ENCODE measurements at places on chromosomes 5 and 9.

DNA sequence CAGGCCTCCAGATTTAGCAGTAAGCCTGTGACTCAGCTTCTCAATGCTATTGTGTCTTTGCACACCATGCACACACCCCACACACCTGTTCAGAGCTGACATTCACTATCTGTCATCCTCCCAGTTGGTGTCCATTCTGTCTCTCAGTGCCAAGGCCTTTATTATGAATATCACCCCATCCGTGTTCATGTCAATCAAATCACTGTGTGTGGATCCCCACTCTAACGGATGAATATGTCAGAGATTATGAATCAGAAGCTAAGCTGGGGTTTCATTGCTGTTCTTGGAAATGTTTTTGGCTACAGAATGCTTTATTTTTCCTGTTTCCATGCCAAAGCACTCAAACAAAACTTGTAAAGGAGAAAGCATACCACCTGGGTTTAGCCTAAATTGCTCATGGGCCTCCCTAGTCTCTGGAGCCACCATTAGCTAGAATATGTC, 9.4 kb upstream of the MAMDC2 start:
- no peak for DNase-seq

DNA sequence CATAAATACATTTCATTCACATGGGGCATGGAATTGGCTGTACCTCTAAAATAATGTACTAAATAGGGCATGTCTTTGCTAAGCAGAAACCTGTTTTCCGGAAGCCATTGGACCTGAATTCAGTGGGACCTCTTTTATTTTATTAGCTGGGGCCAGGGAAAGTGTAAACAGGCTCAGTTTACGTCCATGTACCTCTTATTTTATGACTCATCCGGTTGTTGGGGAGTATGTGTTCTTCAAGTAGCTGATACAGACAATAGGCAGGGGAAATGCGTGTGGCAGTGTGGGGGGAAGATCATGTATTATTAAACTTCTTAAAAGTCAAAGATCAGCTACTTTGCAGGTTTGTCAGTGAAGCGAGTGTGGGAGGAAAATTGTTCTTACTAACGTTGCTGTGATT, 1.4 kb upstream of the GDNF start:
- no peak for DNase-seq

- no peak for DNase-seq
Measured at GRCh38 chr9:130962418-130963316, 23.6 kb upstream of the FIBCD1 start.

- DNase-seq = no peak
Measured at GRCh38 chr5:167296066-167296465, 995.4 kb upstream of the WWC1 start.

DNA sequence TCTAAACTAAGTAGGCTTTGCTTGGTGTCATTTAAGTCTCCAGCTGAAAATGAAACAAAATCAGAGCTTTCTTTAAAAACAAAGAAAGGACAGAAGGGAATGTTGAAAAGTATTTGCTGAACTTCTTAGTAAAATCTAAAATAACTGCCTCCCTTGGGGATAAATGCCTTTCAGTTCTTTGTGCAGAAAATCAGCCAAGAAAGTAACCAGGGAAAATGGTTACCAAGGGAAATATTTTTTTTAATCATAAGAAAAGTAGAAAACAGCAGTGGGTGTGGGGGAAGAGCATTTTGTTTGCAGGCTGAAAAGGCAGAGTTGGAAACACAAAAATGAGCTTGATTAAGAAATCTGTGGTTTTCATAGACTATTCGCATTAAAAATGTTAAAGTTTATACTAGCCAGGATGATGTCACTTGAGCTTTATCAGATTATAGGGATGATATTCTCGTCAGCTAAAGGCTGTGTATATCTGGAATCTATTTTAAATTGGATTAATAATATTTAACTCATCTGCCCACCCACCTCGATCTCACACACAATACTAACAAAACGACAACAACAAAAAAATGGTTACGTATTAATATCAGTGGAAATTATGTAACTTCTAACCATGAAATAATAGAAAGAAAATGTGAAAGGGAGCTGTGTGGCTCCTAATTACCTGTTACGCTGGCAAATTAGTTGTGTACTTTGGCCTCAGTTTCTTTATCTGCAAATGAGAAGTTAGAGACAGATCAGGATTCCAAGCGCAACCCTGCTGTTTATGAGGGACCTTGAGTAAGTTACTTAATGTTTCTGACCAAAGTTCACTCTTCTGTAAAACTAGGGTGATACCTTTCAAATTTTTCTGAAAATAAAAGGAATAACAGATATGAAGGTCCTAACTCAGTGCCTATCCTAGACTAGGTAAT, at the start of gene ECM2:
Gene ECM2, minus strand, starts transcription at position 51 of the 911 bp plus-strand sequence. CDS start 13,124 bp downstream, outside the sequence.
- DNase-seq = no peak

GRCh38 chr9:122860319-122861142, 32.1 kb upstream of the PDCL start:
- DNase-seq = no peak

GRCh38 chr9:14221119-14221518, 92.8 kb downstream of the NFIB start:
- no peak for DNase-seq

DNA sequence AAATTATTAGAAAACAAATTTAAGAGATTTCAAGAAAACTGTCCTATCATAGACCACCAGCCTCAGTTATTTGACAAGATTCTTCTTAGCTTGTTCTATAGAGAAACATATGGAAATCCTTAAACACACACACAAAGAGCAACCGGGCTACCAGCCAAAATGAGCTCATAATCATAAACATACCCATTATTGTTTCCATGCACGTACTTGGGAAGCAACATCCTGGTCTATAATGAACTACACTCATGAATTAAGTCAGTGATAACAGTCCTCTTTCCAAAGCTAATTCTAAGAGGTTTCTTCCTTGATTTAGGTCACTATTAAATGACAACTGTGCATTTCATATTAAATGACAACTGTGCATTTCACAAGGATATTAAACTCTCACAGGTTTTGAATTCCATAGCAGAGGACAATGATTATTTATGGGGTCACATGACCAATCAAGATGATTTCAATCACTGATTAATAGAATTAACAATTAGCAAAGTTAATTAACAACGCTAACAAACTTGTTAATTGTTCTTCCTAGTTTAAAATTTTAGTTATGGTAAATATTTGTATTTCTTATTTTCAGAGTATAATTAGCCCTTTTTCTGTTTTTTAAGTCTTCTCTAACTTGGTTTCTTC, 77.0 kb downstream of the OXCT1 start:
- no peak for DNase-seq

GRCh38 chr5:139148306-139148705, 49.9 kb downstream of the SIL1 start:
- no peak for DNase-seq

GRCh38 chr9:7313389-7313788, 486.2 kb downstream of the DMAC1 start:
- DNase-seq = no peak

- DNase-seq = no peak
Measured at GRCh38 chr5:104375345-104375744, 812.8 kb upstream of the NUDT12 start.

GRCh38 chr9:5848372-5848882, 15.5 kb upstream of the ERMP1 start:
- no peak for DNase-seq

DNA sequence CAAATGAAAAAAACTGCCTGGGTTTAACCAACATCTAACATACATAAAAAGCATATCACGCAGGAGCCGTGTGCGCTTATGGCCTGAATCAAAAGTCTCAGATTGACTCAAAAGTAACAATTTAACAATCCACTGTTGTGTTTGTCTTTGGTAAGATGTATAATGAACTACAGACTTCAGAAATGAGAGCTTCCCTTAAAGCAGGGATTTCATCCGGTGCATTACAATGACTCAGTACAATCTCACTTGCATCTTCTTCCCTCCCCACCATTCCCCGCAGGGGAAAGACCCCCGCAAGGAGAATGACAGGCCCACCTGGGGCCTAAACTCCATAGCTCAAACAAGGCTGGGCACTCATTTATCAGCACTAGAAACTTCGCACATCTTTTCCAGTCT, 1.4 kb downstream of the ZFR start:
- no peak for DNase-seq

DNA sequence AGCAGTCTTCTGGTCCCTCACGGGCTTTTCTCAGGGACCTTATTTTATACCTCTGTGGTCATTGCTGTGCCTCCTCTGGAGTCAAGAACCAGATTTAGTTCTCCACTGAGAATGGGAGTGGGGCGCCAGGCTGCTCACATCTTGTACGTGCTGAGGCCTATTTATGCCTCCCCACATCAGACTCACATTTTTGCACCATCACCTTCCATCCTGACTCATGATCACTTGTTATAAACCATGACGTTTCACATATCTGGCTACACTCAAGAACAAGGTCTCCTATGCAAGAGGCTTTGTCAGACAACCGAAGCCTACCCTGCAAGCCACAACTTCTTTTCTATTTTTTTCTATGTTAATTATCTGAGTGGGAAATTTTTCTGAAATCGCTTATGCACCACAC, 10.7 kb downstream of the PRUNE2 start:
- no peak for DNase-seq

DNA sequence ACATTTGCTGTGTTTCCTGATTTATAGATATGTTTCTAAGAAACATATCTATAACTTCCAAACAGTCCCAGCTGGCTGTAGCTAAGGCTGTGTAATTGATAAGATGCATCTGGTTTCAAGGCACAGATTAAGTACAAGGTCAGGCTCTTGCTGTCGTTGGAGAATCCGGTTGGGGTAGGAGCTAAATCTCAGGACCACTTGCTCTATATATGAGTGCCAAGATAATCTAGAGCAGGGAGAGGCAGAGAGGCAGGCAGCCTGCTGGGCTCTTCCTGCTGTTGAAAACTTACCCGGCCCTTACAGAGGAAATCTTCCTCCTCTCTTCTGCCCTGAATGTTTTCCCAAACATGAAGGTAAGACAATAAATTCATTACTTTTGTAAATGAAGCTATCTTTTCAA, at the start of gene C7:
Gene C7, plus strand, starts transcription at position 234 of the 400 bp plus-strand sequence. Its CDS starts 114 bp downstream, at position 348.
- DNase-seq = no peak

DNA sequence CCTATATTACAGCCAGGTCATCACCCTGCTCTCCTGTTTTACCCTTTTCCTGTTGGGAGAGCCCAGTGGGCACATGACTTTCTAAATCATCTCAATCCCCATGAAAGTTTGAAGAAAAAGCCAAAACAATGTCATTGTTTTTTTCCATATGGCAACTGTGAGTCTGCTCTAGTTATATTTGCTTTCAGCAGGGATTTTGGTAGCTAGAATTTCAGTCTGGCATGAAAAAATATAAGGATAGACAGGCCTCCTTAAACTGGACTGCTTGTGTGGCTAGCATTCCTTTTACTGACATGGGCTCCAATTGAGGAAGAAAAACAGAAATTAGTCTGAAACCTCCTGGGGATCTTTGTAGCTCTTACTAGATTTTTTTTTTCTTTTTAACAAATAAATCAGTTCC, 25.6 kb downstream of the MOCS2 start:
- no peak for DNase-seq

DNA sequence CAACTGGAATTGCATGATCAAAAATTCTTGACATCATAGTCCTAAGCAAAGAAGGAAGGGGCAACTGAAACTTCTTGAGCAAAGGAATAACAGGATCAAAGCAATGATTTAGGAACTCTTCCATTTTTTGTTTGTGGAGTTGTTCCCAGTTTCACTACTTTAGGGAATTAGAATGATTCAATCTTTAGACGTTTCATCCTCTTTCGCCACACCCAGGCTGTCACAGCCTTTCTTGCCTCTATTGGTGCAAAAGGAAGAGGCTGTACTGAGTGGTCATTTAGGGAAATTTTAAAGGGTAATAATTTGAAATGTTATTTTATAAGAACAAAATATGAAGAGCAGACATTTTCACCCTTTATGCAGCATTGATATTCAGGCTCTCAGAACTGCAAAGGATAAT, 1026.0 kb upstream of the ARRDC3 start:
- no peak for DNase-seq

DNA sequence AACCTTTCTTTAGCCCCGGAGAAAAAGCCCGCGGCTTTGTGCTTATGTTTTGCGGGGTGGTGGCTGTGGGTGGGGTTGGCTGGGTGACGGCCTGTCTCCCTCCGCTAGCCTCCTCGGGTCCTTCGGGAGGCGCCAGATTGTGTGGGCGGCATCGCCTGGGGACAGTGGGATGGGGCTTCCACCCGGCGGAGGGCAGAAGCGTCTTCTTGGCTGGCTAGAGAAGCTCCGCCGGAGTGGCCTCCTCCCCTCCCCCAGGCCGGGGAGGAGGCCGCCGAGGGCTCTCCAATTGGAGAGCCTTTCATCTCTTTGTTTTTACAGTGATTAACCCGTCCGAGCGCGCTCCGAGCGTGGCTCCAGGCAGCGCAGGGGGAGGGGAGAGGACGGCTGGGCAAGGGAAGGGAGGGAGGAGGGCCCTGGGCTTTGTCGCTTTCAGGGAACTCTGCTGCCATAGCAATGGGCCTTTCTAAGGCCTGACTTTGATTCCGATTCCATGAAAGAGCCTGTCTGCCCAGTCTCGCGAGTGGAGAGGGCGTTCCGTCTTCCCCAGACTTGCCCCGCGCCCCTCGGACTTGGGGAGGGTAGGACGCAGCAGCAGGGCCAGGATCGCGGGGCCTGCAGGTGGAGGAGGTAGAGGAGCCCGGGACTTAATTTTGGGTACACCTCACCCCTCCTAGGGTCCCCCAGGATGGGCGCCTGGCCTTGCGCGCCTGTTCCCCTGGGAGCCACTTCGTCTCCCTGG, 36.7 kb upstream of the TIFAB start:
- no peak for DNase-seq

GRCh38 chr5:121031491-121031890, 567.4 kb downstream of the PRR16 start:
- DNase-seq = no peak

DNA sequence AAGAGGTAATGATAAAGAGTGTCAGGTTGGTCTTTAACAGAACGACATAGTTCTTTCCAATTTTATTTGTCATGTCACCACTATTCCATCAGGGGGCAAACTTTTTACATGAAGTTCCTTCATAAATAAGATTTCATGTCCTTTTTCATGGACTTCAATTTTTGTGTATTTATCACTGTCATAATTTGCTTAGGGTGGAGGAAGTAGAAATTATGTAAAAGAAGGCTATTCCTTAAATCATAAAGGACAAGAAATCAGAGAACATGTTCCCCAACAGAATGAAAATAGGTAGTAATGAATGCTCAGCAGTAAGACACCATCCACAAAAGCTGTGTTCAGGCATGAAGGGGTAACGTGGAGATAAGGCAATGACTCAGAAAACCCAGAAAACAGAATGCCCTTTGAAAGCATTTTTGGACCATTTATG, 72.7 kb downstream of the ZFAND5 start:
- no peak for DNase-seq

GRCh38 chr5:171840711-171841522, 55.3 kb downstream of the SMIM23 start:
- DNase-seq = no peak

DNA sequence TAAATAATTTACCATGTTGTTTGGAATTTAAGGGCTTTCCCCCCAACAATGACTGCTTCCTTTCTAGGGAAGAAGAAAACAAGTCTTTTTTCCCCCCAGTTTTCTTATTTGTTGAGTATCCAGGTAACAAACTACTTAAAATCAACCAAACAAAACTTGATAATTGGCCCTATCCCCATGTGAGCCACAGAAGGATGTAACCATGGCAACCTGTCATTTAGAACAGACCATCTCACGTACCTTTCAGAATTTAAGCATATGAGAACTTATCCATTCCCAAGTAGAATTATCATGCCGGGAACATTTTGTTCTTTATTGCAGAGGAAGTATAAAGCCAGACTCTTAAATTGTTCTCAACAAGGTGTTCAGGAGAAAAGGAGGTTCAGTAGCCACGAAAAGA, 392.3 kb downstream of the CETN3 start:
- DNase-seq = no peak

GRCh38 chr9:110876929-110877328, 161.3 kb downstream of the LPAR1 start:
- DNase-seq = no peak

GRCh38 chr5:10533226-10533625, 30.6 kb upstream of the ANKRD33B start:
- no peak for DNase-seq
